ENCODE measurements at places on chromosomes 6 and 20.

GRCh38 chr6:40308533-40309306, 278.4 kb downstream of the LRFN2 start:
- H3K27ac ChIP-seq: no peak overlapping the region
- no peaks in the 10 kb centered on the region for H3K4me1 ChIP-seq
- peaks cover 40% of the 10 kb centered on the region for H3K27me3 ChIP-seq
- no peak overlapping the region for H3K4me3 ChIP-seq
- DNase-seq: peak; percentile 80

DNA sequence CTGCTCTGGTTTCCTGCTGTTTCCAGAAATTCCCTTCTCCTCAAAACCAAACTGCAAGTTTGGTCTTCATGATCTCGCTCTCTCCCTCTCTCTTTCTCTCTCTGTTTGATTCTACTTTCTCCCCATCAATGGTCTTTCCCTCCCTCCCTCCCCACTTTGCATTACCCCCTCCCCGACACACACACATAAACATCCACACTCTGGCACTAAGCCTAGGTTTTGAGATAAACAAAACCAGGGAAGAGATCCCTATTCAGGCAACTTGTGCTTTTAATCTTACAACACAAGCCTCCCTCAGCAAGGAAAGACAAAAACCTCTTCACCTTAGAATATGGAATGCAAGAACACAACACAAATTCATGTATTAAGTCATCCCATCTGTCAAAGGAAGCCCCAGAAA, 73.5 kb upstream of the PTPRT start:
- no peaks in the 10 kb centered on the region for H3K4me1 ChIP-seq
- DNase-seq: no peak
- no peak overlapping the region for H3K4me3 ChIP-seq
- no peaks in the 10 kb centered on the region for H3K36me3 ChIP-seq
- no peak overlapping the region for H3K27ac ChIP-seq

DNA sequence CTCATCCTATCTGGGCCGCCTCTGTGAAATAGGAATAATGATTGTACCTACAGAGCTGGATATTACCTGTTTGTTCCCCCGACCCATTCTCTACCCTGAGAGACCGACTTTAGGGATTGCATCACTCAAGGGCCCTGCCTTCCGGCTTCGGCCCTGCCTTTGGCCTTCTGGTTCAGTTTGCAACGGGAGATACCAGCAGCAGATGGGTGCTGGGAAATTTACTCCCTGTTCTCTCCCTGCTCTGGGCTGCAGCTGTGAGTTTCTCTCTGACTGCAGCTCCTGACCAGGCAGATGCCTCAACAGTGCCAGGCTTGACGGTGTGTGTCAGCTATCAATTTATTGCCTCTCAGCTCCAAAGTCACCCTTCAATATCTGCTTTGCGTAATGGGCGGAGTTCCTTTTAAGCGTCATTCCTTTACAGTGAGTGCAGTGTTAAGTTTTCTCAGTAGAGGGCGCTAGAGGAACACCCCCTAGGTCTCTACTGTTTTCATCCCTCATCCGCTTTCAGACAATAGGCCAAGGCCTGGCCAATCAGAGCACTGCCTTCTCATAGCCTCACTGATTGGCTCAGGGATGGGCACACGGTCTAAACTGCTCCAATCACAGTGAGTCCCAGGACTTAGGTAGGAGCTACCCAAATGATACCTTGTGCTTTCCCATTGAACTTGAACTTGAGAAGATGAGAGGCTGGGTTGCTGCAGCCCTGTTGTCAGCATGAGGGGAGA, 30.0 kb downstream of the KCNG1 start:
- H3K27me3 ChIP-seq: no peaks in the 10 kb centered on the region
- peak overlapping the region; percentile 88 for H3K27ac ChIP-seq
- DNase-seq: no peak
- H3K4me1 ChIP-seq: peaks cover 16% of the 10 kb centered on the region

- H3K27me3 ChIP-seq: peaks cover 17% of the 10 kb centered on the region
- no peaks in the 10 kb centered on the region for H3K36me3 ChIP-seq
- no peak overlapping the region for H3K4me3 ChIP-seq
Observed at GRCh38 chr6:45737331-45738056, 278.2 kb downstream of the CLIC5 start.

DNA sequence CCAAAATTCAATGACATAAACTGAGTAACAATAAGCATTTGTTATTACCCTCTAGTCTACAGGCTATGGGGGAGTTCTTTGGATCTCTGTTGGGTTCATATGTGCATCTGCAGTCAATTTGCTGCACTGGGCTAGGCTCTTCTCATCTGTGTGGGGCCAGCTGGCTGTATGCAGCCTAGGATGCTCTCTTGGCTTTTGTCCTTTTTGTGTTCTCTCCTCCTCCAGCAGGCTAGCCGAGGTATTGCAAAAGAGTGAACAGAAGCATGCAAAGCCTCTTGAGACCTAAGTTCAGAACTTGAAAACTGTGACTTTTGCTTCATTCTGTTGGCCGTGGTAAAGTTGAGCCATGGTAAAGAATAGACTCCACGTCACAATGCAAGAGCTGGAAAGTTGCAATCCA, 62.8 kb upstream of the FOXO3 start:
- no peak for DNase-seq
- no peaks in the 10 kb centered on the region for H3K4me1 ChIP-seq
- H3K27me3 ChIP-seq: no peaks in the 10 kb centered on the region

- no peaks in the 10 kb centered on the region for H3K27me3 ChIP-seq
- no peak overlapping the region for H3K4me3 ChIP-seq
- H3K4me1 ChIP-seq: peaks cover 12% of the 10 kb centered on the region
- H3K36me3 ChIP-seq: no peaks in the 10 kb centered on the region
- no peak overlapping the region for H3K27ac ChIP-seq
Observed at GRCh38 chr20:16555754-16556153, 17.5 kb downstream of the KIF16B start.

DNA sequence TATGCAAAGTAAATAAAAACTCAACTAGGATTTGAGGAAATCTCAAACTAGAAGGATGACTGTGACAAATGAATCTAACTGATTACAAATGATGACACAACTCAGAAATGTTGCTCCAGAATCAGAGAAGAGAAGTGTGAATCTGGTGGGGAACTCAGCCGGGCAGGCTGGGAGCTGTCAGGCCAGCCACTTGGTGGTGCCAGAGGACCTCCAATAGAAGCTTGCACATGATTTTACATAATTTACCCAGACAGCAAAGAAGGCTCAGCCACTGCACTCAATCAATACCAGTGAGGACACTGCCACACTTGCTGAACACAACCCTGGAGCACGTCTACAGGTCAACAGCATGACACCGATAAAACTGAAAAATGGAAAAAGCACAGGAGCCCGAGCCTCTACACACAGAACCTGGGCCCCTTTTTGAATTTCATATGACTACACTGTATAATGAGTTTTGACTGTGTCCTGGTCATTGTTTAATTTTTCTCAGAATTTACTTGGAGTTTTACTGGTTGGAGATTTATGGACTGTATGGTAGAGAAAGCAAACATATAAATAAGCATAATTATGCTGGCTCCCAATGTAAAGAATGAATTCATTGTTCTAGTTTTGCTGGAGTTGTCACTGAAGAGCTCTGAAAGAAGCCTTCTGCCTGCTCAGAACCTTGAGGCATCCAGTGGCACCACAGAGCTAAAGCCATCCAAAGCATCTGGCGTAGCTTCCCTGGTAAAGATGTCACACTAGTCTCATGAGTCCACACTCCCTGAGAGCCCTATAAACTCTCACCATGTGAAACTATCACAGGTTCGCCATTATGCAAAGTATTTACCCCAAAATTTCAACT, 296.5 kb downstream of the THBS2 start:
- no peaks in the 10 kb centered on the region for H3K36me3 ChIP-seq
- no peak overlapping the region for H3K27ac ChIP-seq
- H3K27me3 ChIP-seq: peaks cover 5% of the 10 kb centered on the region
- H3K4me1 ChIP-seq: no peaks in the 10 kb centered on the region
- no peak for DNase-seq

GRCh38 chr6:22956029-22956681, 386.8 kb downstream of the HDGFL1 start:
- no peak overlapping the region for H3K4me3 ChIP-seq
- H3K27me3 ChIP-seq: no peaks in the 10 kb centered on the region
- no peak for DNase-seq
- H3K36me3 ChIP-seq: no peaks in the 10 kb centered on the region
- H3K4me1 ChIP-seq: peaks cover 17% of the 10 kb centered on the region

GRCh38 chr6:35497571-35498421, 917 bp upstream of the TEAD3 start:
- peaks cover 42% of the 10 kb centered on the region for H3K4me1 ChIP-seq
- no peak for DNase-seq
- H3K4me3 ChIP-seq: peak overlapping the region; percentile 89
- no peaks in the 10 kb centered on the region for H3K36me3 ChIP-seq

DNA sequence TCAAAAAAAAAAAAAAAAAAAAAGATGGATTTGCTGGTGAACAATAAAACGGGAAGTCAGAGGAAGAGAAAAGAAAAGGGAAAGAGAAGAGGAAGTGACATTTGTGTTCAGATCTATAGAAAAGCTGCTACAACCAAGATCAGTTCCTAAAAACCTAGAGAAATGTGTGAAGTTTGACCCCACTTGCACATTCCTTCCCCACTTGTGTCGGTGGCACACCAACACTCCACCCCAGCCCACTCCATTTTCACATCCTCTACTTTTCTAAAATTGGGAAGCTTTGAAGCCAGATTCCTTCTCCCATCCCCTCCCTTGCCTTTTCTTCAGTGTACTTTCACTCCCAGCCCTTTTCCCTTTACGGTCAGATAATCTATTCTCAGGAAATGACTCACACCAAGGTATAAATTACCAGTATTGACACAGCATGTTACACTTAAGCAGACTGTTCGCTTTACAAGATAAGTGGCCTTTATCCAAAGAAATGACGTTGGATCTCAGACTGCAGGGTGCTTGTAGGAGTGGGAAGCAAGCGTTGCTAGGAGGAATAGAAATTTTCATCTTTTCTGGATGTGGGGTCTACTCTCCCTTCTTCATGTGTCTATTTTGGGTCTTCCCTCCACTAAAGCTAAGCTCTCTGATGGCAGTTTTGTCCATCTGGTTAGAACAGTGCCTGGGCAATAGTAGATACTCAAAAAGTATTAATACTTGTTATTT, 92.5 kb upstream of the ADGRF1 start:
- H3K36me3 ChIP-seq: no peaks in the 10 kb centered on the region
- H3K27me3 ChIP-seq: no peaks in the 10 kb centered on the region
- H3K27ac ChIP-seq: peak overlapping the region; percentile 86
- H3K4me1 ChIP-seq: peaks cover 44% of the 10 kb centered on the region
- DNase-seq: no peak

GRCh38 chr20:10672624-10673127, 1.1 kb downstream of the JAG1 start:
- H3K27ac ChIP-seq: peak overlapping the region; percentile 85
- H3K4me3 ChIP-seq: peak overlapping the region; percentile 87
- H3K27me3 ChIP-seq: peaks cover 8% of the 10 kb centered on the region
- peaks cover 18% of the 10 kb centered on the region for H3K36me3 ChIP-seq

GRCh38 chr20:41702647-41703046, 84.5 kb upstream of the CHD6 start:
- H3K4me3 ChIP-seq: no peak overlapping the region
- peaks cover 7% of the 10 kb centered on the region for H3K4me1 ChIP-seq
- H3K27me3 ChIP-seq: peaks cover 2% of the 10 kb centered on the region
- no peak for DNase-seq

DNA sequence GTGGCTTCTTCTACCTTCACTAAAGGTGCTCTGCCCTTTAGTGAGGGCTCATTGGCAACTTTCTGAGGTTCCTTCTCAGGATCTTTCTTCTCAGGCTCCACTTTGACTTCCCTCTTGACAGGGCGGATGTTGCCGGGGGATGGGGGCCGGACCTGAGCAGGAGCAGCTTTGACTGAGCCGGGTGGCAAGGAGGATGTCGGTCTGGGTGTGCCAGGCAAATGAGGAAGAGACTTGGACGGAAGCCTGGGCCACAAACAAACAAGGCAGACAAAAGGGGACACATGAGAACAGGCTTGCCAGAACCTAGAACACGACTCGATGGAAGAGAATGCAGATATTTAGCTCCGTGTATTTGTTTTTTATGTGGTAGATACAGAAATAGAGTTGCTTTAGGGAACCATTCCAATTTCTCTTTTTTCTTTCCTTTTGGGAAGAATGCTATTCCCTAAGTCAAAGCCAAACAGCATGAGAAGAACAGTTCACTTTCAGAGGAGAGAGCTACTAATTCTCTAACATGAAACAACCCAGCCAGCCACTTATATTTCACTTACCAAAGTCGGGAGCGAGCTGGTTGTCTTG, 76.2 kb upstream of the BCLAF1 start:
- H3K4me3 ChIP-seq: no peak overlapping the region
- DNase-seq: no peak
- H3K27ac ChIP-seq: no peak overlapping the region
- no peaks in the 10 kb centered on the region for H3K36me3 ChIP-seq
- H3K4me1 ChIP-seq: no peaks in the 10 kb centered on the region

- no peak overlapping the region for H3K4me3 ChIP-seq
- no peaks in the 10 kb centered on the region for H3K27me3 ChIP-seq
- no peaks in the 10 kb centered on the region for H3K4me1 ChIP-seq
- H3K27ac ChIP-seq: no peak overlapping the region
- no peaks in the 10 kb centered on the region for H3K36me3 ChIP-seq
- no peak for DNase-seq
Observed at GRCh38 chr20:7828437-7828836, 111.8 kb downstream of the HAO1 start.

DNA sequence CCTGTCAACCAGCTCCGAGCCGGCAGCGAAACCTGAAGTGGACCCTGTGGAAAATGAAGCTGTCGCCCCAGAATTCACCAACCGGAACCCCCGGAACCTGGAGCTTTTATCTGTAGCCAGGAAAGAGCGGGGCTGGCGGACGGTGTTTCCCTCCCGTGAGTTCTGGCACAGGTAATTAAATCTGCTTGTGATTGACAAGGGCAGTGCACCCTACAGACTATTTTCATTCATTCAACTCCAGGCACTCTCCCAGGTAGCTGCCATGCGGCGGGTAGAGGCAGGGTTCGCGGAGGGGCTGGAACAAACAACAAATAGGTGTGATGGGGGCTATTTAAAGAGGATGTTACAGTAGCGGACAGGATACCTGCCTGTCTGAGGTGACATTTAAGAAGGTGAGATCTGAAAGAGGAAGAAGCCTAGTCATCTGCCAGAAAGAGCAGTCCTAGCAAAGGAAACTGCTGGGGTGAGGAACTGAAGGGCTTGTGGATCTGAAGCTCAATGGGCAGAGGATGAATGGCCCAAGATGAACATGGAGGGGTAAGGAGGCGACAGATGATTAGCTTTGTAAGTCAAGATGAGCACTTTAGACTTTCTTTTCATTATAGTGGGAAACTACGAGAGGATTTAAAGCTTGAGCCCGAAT, 810 bp downstream of the MRPL18 start:
- peaks cover 19% of the 10 kb centered on the region for H3K36me3 ChIP-seq
- H3K4me3 ChIP-seq: peak overlapping the region; percentile 100
- peaks cover 26% of the 10 kb centered on the region for H3K4me1 ChIP-seq
- DNase-seq: no peak

DNA sequence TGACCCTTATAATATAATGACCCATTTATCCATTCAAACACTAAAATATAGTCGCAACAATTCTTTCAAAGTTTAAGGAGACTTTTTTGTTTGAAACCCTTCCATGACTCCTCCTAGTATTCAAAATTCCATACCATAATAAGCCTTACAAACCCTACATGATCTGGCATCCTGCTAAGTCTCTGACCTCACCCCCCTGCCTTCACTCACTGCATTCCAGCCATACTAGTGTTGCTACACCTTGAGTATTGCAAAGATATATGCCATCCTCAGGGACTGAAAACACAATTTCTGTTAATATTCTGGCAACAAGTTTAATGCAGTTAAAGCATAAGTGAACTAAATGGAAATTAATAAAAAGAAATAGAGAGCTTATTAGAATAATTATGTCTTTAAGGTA, 168.4 kb downstream of the EYS start:
- H3K4me3 ChIP-seq: no peak overlapping the region
- DNase-seq: no peak
- no peaks in the 10 kb centered on the region for H3K27me3 ChIP-seq
- no peak overlapping the region for H3K27ac ChIP-seq
- H3K36me3 ChIP-seq: no peaks in the 10 kb centered on the region
